ENCODE measurements at places on chromosomes 16 and 17. TPM values are rescaled to one million over a fixed set of nuclear protein-coding genes. Genes with fewer than 3 reads are reported as not detected.

- DNase-seq = no peak
Observed at GRCh38 chr16:50762241-50762640, 20.4 kb downstream of the CYLD start.

GRCh38 chr16:22751104-22751667 lies 62.8 kb upstream of the HS3ST2 start:
- no peak for DNase-seq

DNA sequence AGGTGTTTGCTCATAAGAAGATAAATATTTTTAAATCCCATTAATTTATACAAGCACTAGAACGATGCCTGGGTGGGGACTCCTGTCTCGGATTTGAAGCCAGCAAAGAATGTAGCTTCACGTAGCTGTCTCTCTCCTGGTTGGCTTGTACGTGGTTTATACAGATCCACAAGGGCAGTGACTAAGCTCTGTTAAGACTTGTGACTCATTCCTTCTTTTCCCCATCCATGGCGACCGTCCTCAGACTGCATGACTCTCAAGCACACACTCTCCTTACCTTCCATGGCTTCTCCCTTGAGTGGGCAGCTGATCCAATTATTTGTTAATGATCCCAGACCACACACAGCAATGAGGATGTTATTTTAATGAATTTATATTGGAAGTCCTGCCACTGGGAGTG lies 679.7 kb upstream of the SOX9 start:
- no peak for DNase-seq

The NHERF1 gene
- total RNA-seq = 4.1 TPM

The SEPTIN1 gene
- total RNA-seq = not detected

The FOXN1 gene
- total RNA-seq = not detected
